ENCODE measurements at places on chromosomes 6 and 20.

DNA sequence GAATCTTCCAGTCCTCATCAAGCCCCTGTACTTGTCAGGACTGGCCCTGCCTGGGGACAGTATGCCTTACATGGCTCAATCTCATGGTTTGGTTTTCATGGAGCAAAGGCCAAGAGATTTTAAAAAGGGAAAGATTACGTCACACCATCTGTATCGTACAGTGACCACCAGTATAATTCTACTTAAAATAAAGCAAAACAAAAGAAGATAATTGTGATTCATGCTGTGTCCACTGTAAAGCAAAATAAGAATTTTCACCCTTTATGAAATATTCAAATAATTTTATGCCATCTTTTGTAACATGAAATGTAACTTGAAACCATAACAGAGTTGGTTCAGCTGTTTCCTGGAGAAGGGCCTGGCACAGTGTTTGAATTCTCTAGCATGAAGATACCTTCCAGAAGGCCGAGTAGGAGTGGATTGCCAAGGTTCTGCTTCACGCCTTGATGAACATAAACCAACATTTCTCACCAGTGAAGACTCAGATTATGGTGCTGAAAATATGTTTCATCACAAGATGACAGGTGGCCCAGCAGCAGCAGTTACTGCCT lies 486.5 kb downstream of the RFPL4B start:
- DNase-seq = peak; percentile 59

GRCh38 chr6:13195803-13196202 lies 132.5 kb downstream of the TBC1D7 start:
- no peak for DNase-seq

GRCh38 chr6:125393449-125393858 lies 91.7 kb upstream of the HDDC2 start:
- peak; percentile 92 for DNase-seq

- no peak for DNase-seq
Observed at GRCh38 chr20:50333812-50334211, 143.2 kb downstream of the CEBPB start.

DNA sequence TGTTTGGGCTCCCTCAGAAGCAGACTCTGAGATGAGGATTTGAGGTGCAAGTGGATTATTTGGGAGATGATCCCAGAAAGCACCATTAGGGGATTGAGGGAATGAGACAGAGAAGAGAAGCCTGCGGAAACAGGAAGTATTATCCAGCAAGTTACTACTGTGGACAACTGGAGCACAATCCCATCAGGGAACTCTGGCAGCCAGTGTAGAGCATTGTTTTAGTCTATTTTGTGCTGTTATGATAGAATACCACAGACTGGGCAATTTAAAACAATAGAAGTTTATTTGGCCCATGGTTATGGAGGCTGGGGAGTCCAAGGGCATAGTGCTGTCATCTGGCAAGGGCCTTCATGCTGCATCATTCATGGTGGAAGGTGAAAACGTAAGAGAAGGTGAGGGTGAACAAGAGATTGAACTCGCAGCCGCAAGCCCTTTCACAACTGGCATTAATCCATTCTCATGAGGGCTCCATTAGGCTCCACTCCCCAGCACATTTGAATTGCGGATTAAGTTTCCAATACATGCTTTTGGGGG lies 43.5 kb upstream of the SLC9A8 start:
- DNase-seq = no peak

- DNase-seq = no peak
Observed at GRCh38 chr6:71979911-71980310, 93.6 kb downstream of the RIMS1 start.

DNA sequence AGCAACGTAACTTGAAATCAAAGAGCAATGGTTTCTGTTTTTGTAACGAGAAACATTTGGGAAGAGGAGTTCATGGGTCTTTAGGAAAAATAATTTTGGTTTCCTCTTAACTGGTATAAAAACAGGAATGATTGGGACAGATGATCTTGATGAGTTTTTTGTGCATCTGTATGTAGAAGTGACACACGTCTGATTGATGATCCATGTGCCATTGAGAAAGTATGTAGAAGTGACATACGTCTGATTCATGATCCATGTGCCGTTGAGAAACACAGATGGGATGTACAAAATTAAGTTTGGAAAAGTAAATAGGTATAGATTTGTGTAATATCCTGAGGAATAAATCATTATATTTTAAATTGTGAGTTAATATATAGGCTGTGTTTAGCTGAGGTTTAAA lies 2.1 kb downstream of the KIAA1586 start:
- DNase-seq = no peak

- no peak for DNase-seq
Observed at GRCh38 chr6:136788069-136788902, 4.0 kb downstream of the MAP3K5 start.

DNA sequence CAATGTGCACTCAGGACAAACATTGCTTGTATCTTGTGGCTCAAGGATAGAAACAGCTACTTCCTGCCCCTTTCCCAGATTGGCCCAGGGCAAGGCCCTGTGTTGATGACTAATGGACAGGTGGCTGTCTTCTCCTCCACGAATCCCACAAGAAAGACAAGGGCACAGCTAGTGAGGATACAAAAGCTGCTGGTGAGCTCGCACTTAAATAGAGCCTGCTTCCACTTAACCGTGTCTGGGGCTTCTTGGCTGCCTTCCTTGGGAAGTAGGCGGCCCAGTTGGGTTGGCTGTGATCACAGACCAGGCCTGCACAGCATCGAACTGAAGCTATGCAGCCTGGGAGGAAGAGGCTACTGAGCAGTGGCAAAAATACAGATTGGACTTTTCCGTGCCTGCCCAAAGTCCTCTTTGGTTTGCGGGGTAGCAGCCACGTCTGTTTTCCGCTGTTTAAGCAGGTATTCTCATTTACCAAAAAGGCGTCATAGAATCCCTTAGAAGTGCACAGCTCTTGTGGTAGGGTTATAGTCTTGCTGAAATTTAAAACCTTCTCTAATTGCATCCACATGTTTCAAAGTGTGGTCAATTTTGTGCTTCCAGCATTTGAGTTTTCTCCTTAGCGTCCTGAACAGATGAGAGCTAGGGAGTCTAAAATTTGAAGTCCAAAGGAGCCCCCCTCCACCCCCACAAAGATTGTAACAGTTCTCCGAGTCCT lies 23.0 kb upstream of the NAA20 start:
- DNase-seq = no peak

DNA sequence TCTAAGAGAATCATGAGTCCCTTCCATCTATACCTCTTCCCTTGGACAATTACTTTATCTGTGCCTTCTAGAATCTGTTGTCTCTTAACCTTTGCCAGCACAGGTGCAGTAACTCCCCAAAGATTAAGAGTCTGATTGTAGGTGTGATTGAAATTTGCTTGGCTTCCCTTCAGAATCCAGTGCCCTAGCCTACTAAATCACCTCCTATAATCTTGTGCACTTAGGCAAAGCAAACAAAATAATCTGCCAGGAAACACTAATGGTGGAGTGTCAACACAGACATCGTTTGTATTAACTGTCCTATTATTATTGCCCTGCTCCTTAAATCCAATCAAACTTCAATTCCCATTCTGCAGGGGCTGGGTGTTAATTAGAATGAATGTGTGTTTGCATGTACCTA lies 28.0 kb downstream of the ID4 start:
- DNase-seq = no peak
